Fibroblast of skin of left quadriceps (primary cell): ENCODE measurements at places on chromosomes 6 and 20.
A peak's percentile ranks its signal among the peaks of the same experiment; 100 is the strongest.

DNA sequence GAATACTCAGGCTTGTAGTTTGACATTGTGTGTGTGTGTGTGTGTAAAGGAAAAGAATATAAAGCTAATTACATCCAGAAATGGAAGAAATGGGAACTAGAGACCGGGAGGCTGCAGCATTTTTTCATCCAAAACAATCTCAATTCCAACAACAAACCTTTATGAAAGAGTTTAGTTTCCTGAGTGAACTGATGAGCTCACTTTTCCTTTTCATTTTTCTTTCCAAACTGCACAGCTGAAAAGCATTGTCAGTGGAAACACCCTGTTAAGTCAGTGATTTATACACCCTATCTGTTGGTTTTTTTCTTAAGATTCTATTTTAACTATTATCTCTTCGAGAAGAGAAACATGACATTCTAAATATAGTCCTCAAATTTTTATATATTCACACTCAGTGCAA is 130.9 kb downstream of the RFPL4B start:
- no peak for DNase-seq

- no peak for DNase-seq
Observed at GRCh38 chr6:28897369-28897745, 26.4 kb downstream of the TRIM27 start.

DNA sequence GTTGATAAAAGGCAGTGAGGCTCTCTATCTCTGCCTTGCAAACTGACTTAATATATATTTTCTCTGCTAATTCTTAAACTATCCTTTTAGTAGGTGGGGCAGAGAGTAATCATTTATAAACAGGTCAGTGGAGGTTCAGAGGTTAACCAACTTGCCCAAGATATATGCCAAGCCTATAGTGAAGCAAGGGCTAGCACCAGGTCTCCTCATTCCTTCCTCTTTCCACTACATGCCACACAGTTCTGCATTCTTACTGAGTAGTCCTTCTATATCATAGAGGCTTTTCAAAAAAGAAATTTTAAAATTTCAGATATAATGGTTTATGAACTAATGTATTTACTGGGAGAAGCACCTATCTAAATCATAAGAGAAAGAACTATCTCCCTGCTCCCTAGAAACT is 8.5 kb downstream of the ARG1 start:
- DNase-seq = no peak

GRCh38 chr6:25639653-25640052 is 12.4 kb upstream of the SCGN start:
- no peak for DNase-seq

DNA sequence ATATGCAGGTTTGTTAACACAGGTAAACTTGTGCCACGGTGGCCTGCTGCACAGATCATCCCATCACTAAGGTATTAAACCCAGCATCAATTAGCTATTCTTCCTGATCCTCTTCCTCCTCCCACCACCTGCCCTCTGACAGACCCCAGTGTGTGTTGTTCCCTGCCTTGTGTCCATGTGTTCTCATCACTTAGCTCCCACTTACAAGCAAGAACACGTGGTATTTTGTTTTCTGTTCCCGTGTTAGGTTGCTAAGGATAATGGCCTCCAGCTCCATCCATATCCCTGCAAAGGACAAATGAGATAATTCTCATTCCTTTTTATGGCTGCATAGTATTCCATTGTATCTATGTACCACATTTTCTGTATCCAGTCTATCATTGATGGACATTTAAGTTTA is 294.0 kb downstream of the PKHD1 start:
- no peak for DNase-seq

- no peak for DNase-seq
Observed at GRCh38 chr20:31390490-31390889, at the start of gene DEFB119. DEFB119 (minus strand) TSS chr20:31390590; CDS start chr20:31390483, 107 bp downstream.

DNA sequence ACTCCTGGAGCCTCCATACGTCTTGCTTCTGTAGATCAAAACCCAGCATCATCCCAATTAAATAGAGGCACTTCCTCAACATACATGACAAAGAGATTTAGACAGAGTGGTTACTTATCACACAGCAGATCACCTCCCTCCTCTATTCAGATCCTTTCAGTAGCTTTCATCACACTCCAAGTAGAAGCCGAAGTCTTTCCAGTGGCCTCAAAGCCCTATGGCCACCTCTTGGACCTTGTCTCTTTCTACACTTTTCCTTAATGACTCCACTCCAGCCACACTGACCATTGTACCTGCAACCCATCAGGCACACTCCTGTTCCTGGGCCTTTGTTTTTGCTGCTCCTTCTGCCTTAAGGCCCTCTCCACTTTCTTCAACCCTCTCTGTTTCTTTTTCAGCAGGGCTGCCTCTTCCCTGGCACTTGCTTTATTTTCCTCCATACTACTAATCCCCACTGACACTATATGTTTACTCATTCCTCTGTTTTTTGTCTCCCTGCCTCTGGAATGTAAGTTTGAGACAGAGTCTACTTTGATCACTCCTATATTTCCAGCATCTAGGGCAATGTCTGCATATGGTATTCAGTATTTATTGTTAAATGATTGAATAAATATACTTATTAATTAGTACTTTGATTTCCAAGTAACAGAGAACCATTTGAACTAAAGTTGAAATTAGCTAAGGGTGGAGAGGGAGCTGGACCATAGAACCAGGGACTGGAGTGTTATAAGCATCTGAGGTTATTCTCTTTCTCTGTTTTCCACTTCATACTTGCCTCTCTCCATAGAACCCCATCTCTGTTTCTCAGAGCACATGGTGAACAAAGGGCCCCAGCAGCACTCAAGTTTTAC is 43.4 kb upstream of the TRAM2 start:
- DNase-seq = no peak

GRCh38 chr6:100099189-100100074 is 105.4 kb upstream of the MCHR2 start:
- DNase-seq = no peak

DNA sequence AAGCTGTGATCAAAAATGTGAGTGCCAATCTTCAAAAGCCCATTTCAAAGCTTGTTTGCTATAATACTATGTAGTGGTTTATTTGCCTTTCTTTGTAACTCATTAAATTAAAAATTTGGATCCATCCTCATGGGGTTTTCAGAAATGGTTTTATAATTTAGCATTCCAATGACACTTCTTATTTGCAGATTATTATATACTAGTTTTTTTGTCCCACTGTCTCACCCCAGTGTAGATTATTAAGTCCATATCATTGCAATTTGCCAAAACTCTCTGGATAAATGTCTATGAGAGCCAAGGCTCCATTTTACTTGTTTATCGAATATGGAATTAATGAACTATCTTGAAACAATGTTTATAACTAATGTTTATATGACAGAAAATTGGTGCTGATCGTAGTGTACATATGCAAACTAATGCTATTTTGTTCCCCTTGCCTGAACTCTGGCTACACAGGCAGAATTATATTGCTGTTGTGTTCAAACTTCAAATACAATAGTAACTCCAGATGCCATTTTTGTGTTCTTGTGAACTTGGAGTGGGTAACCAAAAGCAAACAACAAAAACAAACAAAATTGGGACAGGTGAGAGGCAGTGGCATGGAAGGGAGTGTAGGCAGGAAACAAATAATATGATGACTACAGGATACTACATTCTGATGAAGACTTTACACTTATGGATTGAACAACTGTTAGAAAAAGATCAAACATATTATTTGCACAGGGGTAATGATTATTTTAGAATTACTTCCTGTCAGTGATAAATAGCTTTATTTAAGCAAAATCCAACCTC is 307.1 kb upstream of the FLRT3 start:
- DNase-seq = no peak

GRCh38 chr6:116090251-116090650 is 10.4 kb upstream of the NT5DC1 start:
- no peak for DNase-seq

DNA sequence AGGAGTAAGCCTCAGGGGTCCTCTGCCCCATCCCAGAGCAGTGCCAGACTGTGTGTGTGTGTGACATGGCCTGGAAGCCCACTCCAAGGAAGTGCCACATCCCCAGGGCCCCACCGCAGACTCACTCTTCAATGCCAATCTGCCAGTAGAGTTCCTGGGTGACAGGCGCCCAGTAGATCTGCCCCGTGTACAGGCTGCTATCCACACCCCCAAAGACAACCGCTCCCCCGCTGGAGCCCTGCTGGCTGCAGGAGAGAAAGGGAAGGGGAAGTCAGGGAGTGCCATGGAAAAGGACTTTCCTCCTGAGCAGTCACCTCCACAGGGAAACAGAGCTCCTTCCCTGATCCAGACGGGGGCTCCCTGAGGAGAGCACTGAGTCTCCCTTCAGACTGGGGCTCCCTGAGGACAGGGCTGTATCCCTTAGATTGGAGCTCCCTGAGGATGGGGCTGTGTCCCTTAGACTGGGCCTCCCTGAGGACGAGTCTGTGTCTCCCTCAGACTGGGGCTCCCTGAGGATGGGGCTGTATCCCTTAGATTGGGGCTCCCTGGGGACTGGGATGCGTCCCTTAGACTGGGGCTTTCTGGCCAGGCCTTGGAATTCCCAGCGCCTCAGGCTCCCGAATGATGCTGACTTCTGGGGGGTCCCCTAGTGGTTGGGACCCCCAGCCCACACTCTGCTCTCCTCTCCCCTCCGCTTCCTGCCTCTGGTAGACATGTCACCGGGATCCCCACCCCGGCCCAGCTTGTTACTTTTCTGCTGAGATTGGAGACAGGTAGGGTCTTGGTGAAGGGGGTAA is 5.2 kb upstream of the TFEB start:
- no peak for DNase-seq

DNA sequence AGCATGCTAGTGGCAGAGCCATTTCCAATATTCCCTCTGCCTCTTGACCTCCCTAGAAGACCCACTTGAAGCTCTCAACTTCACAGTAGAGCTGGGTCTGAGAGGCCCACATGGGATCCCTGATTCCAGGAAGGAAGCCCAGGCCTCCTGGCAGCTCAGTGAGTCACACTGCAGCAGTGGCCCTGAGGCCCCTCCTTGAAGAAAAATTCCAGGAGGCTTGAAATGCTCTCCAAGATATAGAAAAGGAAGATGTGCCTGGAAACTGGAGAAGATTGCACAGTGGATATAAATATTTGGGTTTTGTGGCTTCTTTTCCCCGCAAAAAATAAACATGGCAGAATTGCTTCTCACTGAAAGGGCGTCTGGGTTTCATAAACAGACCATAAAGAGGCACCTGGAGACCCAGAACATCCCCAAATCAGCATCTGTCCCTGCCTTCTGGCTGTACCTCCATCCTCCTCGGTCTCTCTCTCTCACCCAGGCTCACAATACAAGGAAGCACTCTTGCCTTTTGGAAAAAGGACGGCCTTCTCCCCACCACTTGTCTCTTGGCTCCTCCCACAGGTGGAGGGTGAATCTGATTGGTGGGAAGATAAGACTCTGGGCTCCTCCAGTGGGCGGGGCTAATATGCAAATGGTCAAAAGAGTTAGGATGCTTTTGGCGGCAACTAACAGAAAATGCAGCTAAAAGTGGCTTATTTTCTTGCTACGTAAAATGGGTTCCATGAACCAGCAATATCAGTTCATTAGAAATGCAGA is 200.0 kb upstream of the SULF2 start:
- DNase-seq = peak; percentile 84

- DNase-seq = no peak
Observed at GRCh38 chr6:107470364-107470763, 11.0 kb upstream of the PDSS2 start.

GRCh38 chr6:52243282-52243893 is 912 bp downstream of the IL17F start:
- no peak for DNase-seq

- DNase-seq = no peak
Observed at GRCh38 chr6:45436544-45437438, 59.1 kb upstream of the SUPT3H start.

DNA sequence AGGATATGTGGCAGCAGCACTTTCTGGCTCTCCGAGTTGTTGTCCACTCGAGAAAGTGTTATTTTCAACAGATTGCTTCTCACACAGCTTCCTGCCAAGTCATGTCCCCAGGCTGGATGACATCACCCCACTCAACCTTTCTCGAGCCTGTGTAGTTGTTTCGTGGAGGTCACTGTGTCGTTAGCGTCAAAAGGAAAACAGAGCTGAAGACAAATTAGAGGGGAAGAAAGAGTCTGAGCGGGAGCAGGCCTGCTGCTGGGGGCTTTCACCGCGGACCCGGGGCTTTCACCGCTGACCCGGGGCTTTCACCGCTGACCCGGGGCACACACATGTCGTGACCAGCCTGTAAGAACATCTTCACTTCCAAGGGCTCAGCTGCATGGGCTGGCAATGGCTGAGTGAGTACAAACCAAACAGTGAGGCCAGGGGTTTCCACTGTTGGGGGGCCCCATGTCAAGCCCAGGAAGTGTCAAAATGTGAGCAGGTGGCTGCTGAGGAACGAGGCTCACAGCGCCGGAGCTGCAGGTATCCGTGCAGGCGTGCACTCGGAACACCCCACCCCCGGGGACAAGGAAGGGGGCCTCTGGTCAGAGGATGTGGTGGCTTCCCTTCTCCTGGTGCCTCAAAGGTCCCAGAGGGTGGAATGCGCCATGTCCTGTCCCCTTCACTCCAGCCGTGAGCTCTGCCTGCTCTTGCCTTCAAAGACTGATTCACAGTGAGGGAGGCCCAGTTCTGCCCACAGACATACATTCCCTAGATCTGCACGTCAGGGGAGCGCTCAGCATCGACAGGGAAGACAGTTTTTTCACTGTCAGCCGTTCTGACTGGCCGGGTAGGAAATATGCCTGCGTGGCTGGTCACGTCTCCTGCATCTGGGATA is 365.9 kb downstream of the TAF4 start:
- DNase-seq = no peak

- DNase-seq = no peak
Observed at GRCh38 chr6:39449022-39449421, 126.5 kb upstream of the KCNK16 start.
